Ovary (tissue), 10 donors: ENCODE measurements at places on chromosomes 2 and 18. TPM values are rescaled to one million over a fixed set of nuclear protein-coding genes. Genes with fewer than 3 reads are reported as not detected.

MAL gene
- 1.7 TPM for total RNA-seq

- no peak for DNase-seq
Measured at GRCh38 chr18:75546964-75547363, 119.5 kb upstream of the SMIM21 start.

- DNase-seq = no peak
Measured at GRCh38 chr2:39608263-39608575, 57.5 kb upstream of the TMEM178A start.

LRP1B gene
- total RNA-seq = 2.6 TPM

QPCT gene
- 1.1 TPM for total RNA-seq

DAW1 gene
- total RNA-seq = 0.69 TPM

DNA sequence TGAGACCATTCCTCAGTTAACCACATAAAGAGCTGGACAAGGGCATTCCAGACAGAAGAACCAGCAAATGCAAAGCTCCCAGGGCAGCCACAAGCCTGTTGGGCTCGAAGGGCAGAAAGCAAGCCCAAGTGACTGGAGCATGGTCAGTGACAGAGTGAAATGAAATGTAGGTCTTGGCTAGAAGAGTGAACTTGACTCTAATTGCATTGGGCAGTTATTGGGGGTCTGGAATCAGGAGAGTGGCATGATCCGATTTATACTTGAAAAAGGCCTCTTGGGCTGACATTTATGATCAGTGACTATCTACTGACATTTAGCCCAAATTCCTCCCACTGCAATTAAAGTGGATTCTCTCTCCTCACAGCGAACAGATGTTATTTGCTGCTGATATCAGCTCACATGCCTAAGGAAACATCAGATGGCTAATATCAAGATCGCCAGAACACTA is 152.5 kb upstream of the KLF7 start:
- DNase-seq = no peak

EML6 gene
- total RNA-seq = 1.3 TPM

DNA sequence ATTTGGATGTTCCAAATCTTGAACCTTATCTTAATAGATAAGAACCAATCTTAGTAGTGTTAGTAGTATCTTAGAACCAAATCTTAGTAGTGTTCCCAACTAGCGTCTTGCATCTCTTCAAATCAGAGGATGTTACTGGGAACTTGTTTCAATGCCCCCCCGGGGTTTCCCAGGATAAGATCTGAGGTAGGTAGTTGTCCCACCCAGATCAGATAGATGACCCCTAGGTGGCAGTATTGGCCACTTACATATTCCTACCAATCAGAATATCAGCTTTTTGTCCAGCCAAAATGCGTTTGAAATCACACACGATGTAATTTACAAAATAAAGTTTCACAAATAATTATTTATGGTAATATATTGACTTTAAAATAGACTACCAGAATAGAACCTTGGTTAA is 314.8 kb downstream of the MBD2 start:
- DNase-seq = no peak

ZAP70 gene
- total RNA-seq = 0.66 TPM

SLC4A3 gene
- total RNA-seq = 232 TPM

FASTKD1 gene
- 8.0 TPM for total RNA-seq

UGT1A3 gene
- not detected for total RNA-seq

- DNase-seq = no peak
Measured at GRCh38 chr18:76489081-76489480, 6.0 kb downstream of the ZNF516 start.

DNA sequence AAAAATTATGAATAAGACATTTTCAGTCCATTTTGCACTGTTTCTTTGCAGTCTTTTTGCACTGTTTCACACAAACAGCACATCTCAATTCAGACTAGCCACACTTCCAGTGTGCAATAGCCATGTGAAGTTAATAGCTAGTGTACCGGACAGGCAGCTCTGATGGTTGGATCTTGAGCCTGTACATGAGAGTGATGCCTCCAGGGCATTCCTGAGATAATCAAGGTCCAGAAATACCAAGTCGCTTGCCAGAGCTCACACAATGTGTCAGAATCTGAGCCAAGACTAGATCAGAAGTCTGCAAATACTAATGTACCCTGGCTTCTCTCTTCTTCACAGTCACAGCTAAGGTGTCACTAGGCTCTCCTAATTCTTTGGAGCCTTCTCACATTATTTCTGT is 180.2 kb downstream of the OSR1 start:
- no peak for DNase-seq

- no peak for DNase-seq
Measured at GRCh38 chr2:142041996-142042395, 88.8 kb downstream of the LRP1B start.

DNA sequence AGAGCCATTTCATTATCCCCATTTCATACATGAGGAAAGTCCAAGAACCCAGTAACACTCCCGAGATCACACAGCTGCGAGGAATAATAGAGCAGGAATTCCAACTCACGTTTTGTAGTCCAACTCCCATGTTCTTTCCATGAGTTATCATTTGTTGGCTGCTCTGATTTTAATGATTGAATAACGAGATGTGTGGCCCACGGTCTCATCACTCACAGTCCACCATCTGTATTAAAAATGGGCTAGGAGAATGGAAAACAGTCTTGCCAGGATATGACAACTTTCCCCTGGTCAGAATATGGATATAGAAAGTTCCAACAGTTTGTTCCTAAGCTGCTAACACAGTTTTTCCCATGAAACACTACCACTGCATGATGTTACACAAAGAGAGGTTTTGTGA is 147.5 kb downstream of the METTL4 start:
- DNase-seq = no peak

ZNF385B gene
- 7.5 TPM for total RNA-seq

DNA sequence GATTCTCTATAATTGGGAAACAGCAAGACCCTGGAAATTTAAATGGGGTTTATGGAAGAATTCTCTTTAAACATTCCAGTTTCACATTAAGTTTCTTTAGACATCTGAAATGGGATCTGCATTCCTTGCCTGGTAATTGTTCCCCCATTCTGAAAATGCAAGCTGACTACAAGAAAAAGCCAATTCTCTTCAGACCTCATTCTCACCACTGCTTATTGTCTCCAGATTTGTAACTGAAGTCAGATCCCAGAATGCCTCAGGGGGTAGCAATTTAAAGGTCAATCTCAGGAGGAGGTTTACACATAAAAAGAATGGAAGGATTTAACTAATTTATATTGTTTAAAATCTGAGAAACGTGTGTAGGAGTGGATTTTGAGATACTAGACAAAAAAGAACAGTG is 41.2 kb downstream of the COL3A1 start:
- DNase-seq = no peak

DNA sequence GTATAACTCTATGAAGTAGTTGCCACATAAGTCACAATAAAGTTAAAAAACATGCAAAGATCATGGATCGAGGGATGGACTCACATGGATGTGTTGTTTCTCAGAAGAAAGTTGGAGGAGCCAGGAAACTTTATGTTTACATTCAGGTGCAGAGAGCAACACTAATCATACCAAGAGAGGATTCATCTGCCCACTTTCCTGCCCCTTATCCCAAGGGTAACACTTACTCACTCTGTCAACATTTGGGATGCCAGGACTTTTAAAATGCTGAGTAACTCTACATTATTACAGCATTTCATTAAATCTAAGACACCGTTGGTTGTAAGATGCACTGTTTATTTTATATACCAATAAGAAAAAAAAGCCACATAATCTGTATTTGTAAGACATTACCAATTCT is 170.4 kb downstream of the KCNE4 start:
- no peak for DNase-seq

SOCS6 gene
- 18.8 TPM for total RNA-seq

DNA sequence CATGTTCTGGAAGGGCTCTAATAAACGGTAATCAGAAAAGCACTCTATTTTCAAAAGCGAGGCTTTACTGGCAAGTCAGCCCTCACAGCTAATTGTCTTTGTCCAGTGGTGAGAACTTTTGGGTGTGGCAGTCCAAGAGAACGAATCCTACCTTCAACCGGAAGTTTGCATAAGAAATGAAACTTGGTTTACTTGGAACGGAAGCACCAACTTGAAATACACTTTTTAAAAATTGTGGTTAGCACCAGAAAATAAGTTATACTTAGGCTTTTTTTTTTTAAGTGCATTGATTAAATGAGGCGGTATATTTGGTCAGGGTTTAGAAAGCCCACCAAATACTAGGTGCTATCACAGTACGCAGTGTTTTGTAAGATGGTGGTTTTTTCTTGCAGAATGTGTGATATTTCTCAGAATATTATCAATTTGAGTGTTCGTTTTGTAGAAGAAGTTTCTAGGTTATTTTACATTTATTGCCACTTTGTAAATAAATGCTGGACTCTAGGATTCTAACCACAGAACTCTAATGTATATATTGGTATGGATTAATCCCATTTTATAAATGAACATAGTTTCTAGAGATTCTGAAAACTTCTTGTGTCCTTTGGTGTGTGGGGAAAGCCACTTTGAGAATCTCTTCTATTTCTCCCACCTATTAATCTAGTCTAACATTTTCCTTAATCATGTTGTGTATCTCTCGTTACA is 1.2 kb downstream of the MYL12A start:
- no peak for DNase-seq

GATA6 gene
- 99.1 TPM for total RNA-seq

GRCh38 chr18:68757126-68757525 is 40.8 kb upstream of the CCDC102B start:
- DNase-seq = no peak

C1QL2 gene
- total RNA-seq = not detected

DNA sequence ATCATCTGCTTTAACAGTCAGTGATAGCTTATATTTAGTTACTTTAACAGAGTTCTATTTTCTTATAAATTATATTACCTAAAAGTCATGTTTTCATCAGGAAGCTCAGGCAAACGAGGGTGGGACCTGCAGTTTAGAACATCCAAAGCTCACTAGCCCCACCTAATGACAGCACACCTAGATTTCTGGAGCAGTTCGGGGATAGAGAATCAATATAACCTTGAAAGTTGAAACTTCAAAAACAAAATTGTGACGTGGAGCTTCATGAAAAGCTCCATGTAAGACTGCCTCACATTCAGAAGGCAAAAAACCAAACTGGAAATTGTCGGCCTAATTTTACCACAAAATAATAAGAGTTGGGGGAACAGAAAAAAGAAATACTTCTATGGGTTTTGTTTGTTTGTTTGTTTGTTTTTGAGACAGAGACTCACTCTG is 185.9 kb upstream of the CCDC150 start:
- DNase-seq = peak; percentile 20

DNA sequence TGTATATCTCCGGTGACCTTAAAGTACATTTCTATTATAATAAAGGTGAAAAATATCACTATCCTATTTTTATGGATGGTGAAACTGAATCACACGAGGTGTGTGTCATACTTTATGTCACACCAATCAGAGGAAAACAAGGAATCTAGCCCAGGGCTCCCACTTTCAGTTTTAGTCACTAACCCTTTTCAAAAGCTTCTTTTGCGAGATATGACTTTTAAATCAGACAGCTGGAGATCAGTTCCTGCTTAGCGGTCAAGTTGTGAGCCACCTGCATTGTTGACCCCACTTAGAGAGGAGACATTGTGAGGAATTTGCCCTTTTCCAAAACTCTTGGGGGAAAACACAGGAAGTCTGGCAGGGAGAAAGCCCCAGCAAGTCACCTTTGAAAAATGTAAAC is 70.5 kb downstream of the CPS1 start:
- no peak for DNase-seq

GRCh38 chr2:125424266-125424785 is 1231.6 kb upstream of the GYPC start:
- DNase-seq = no peak

GRCh38 chr2:182558564-182558963 is 131.7 kb upstream of the PDE1A start:
- no peak for DNase-seq

LIMS2 gene
- 19.1 TPM for total RNA-seq

DNA sequence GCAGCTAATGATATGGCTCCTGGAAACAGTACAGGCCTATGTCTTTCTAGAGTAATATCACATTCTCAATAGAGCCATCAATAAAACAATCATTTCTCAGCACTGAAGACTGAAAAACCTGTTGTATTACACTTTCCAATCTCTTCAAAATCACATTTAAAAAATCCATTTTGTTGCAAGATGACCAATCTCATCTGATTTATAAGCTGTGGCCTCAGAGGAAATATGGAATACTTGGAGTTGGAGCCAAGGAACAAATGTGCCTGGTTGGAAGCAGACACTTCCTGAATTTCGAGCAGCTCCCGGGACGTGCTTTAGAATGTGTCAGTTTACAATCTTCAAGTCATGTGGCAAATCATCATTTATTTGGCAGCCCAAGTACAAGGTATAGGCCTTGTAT is 114.5 kb downstream of the ADCYAP1 start:
- DNase-seq = no peak

TMEM178A gene
- 1.7 TPM for total RNA-seq

DNA sequence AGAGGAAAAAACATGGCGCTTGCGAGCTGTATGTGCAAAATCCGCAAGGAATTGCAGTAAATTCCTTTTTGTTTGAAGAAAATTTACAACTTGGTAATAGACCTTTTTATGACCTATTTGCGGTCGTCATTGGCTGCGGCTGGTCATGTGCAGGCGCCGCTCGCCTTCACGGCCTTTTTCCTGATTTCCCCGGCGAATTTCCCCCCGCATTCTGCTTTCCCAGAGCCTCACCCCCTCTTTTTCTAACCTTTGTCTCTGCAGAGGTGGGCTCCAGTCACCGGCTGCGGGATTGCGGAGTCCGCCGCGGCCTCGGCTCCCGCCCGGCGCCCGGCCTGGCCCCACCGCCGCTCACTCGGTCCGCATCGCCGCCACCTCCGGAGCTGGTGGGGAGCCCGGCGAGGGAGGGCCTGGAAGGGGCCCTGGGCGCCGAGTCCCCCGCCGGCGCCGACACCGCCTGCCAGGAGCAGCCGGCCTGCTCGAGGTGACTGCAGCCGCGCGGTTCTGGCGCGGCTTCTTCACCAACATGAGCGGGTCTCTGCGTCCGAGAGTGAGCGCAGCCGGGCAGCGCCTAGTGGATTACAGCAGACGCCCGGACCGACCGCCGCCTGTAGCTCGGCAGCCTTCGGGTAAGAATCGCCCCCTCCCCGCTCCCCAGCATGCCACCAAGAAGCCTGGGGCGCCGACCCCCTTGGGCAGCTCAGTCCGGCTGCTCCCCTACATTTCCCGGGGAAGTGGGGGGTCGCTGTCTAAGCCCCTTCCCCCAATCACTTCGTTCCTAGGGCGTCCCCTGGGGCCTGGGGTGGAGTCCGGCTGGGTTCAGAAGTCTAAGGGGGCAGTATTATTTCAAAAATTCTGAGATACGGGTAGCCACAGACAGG is 7.1 kb downstream of the HOXD8 start:
- peak; percentile 62 for DNase-seq

ATG16L1 gene
- 32.3 TPM for total RNA-seq

DNA sequence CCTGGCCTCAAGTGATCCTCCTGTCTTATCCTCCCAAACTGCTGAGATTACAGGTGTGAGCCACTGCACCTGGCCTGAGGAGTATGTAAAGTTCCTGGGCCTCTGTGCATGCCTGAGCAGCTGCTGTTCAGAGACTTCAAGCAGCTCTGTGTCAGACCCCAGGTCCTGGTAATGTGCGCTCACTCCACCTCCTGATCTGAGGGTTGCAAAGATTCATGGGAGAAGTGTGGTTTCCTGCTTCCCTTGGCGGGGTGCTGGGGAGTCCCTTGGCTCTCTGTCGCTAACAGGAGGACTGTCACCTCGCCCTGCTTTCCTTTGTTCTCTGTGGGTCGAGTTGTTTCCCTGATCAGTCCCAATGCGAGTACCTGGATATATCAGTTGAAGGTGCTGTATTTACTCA is 8.6 kb upstream of the IL36A start:
- DNase-seq = no peak

CAPN14 gene
- total RNA-seq = 0.05 TPM

- DNase-seq = no peak
Measured at GRCh38 chr2:27915874-27916273, 25.3 kb downstream of the BABAM2 start.

TACR1 gene
- total RNA-seq = 0.43 TPM

GRCh38 chr2:133249362-133249761 is 318.9 kb downstream of the NCKAP5 start:
- no peak for DNase-seq
